Esophagus squamous epithelium (tissue), 5 donors: ENCODE measurements at places on chromosomes 5 and 9. TPM values are rescaled to one million over a fixed set of nuclear protein-coding genes. Genes with fewer than 3 reads are reported as not detected.

GRCh38 chr9:88583901-88584596, 49.1 kb downstream of the NXNL2 start:
- no peak for DNase-seq

ALDOB gene
- total RNA-seq: not detected

CARD6 gene
- total RNA-seq: 18.5 TPM

CAMK4 gene
- total RNA-seq: 3.2 TPM

GRCh38 chr5:157271740-157272271, 5.9 kb downstream of the CYFIP2 start:
- DNase-seq: peak; percentile 69

GRCh38 chr9:128203024-128203706, at the start of gene DNM1:
TSS of gene DNM1 (plus strand) at chr9:128203379. CDS start at chr9:128203471, 92 bp downstream.
- DNase-seq: no peak

DNA sequence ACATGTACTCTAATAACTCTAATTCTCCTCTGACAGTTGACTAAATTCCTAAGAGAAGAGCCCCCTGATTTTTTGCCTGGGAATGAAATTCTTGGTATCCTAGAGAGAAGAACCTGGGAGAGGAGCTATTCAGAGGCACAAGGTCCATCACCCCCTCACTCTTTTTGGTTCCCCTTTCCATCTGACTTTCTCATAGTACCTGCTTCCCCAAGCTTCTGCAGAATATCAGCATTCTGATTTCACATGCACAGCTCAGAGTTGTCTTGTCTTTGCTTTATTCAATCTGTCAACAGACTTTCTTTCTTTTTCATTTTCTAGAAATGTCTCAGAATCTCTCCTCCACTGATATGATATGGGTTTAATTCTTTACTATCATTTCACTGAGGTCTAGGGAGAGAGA, 141.5 kb upstream of the FBXL17 start:
- DNase-seq: no peak

GRCh38 chr5:179803651-179804554, 2.8 kb downstream of the MGAT4B start:
- DNase-seq: no peak

DNA sequence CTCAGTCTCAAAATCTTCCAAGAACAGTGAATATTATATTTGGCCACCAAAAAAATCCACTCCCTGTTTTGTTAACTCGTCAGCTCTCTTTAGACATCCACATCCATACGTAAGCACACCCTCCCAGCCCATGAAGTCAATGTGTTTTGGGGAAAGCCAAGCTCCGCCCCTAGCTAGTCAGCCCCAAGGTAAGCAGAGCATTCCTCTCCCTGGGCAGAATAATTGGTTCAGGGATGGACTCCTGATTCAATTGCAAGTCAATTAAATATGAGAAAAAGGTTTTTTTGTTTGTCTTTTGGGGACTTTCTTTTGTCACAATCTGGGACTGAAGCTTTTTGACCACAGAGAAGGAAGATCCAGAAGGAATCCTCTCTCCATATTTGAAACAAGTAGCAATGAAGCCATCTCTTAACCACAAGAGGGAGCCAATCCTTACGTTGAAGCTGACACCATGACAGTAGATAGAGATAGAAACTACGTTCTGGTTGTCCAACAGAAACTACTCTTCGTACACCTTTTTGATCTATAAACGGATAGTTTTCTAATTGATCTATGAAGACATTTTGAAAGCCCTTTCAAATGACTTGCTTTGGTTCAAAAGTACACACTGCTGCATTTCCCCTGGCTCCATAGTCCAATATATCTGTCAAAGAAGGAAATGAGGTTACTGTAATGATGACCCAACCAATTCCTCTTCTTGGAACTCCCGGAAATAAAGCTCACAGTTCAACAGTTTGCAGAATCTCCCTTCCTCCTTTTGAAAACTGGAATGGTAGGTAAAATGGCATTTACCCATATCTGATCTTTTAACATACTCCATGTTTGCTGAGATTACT, 166.4 kb downstream of the TLE1 start:
- no peak for DNase-seq

- no peak for DNase-seq
Measured at GRCh38 chr9:84846906-84847305, 177.4 kb downstream of the NTRK2 start.

GRCh38 chr9:68515326-68516017, 25.2 kb downstream of the TMEM252 start:
- DNase-seq: no peak

PCDHGA12 gene
- 2.4 TPM for total RNA-seq

ADRA1B gene
- 1.3 TPM for total RNA-seq

- no peak for DNase-seq
Measured at GRCh38 chr5:174239718-174240117, 194.2 kb downstream of the NSG2 start.

DNA sequence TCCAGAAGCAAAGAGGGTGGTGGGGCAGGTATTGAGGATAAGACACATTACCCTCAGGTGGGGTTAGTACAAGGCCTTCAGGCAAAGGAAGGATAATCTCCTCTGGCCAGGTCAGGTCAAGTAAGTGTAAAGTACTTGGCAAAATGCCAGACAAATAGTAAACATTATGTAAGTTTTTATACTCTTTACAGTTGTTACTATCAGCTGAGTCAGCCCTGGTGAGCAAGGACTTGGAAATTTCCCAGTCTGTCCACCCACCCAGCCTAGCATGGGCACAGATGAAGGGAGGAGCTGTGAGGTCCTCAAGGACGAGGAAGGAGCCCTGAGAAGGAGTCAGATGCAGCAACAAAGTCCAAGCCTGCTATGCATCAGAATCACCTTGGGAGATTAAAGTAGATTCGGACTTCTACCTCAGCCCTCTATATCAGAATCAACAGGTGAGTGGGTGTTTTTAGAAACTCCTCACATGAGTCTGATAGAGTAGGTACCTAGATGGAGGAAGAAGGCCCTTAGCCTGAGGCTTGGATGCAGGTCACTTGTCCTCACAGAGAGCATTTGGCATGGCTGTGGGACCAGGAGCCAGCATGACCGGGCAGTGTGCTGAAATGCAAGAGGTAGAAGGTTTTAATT, 50.2 kb upstream of the BARX1 start:
- no peak for DNase-seq

- DNase-seq: peak; percentile 20
Measured at GRCh38 chr5:56415356-56415765, 182.2 kb upstream of the ANKRD55 start.

GRCh38 chr5:74293182-74293581, 347.3 kb downstream of the ENC1 start:
- DNase-seq: no peak

- DNase-seq: no peak
Measured at GRCh38 chr5:165457859-165458481, 1952.6 kb downstream of the MAT2B start.

DNA sequence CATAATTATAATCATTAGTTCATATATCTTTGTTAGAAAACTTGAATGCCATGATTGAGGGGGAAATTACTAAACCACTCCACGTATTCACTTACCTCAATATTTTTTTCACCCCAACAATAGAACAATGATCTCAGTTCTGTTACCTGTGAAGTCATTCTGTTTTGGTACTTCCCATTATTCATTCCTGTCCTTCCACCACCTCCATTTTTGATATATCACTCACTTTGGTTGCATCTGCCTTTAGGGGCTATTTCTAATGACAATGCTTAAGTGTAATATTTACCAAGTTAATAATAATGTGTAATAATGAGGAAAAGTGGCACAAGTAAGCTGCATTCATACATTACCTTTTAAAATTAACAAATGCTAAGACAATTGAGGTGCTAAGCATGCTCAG, 218.4 kb downstream of the SPATA31D1 start:
- no peak for DNase-seq

DNA sequence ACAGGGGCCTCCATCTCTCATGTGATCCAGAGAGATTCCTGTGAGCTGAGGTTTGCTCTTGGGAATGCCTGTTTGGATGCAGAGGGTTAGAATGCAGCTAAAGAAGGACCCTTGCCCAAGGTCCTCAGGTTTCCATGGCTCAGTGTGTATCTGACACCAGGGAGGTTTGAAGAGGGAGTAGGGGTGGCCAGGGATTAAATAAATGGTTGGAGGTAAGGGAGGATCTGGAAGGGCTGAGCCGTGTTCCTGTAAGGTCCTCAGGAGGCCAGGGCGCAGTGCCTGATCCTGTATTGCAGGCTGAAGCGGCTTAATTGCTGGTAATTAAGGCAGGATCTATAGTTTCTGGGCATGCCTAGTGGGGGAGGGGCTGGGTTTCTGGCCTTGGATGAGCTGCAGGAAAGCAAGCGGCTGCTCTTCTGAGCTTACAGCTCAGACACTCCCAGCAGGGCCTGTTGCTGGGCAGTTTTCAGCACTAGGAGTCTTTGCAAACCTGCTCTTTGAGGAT, 41.5 kb upstream of the MAP1B start:
- DNase-seq: no peak

GRCh38 chr5:95718203-95718602, 12.9 kb upstream of the RHOBTB3 start:
- no peak for DNase-seq

GRCh38 chr5:163727028-163727427, 221.6 kb downstream of the MAT2B start:
- DNase-seq: no peak

FBXL7 gene
- total RNA-seq: 0.68 TPM

BARHL1 gene
- not detected for total RNA-seq

GNAQ gene
- 21.6 TPM for total RNA-seq

CD72 gene
- not detected for total RNA-seq

DNA sequence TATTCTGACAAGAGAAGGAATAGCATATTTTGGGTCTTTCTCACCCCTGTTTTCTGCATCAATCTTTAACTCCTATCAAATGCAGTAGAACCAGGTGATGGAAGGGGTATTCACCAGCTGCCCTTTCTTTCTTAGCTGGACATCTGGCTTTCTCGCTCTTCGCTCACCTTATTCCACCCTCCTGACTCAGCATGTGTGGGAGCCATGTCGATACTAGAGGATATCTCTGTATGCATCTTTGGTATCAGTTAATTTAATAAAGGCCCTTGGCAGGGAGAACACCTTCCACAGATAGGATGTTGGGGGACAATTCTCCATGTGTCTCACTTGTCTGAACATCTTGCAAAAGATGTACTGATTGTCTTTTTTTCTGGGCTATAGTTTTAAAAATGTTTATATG, 71.5 kb downstream of the ZNF474 start:
- no peak for DNase-seq

RETREG1 gene
- total RNA-seq: 5.3 TPM

DNA sequence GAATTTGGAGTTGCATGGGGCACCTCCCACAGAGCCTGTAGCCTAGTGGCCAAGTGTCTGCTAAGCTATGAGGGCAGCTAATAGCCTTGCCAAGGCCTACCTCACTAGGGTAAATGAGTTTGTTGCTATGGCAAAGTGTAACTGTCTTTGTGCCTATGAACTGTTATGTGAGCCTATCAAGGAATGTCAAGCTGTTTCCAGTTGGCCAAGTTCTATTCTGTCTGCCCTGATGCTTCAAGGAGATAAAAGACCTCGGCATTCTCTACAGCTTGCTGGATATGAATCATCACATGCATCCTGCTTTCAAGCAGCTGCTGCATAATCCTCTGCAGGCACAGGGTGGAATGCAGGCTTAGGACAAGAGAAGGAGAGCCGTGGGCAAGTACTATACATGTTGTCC, 69.8 kb upstream of the CCDC112 start:
- DNase-seq: no peak

DNA sequence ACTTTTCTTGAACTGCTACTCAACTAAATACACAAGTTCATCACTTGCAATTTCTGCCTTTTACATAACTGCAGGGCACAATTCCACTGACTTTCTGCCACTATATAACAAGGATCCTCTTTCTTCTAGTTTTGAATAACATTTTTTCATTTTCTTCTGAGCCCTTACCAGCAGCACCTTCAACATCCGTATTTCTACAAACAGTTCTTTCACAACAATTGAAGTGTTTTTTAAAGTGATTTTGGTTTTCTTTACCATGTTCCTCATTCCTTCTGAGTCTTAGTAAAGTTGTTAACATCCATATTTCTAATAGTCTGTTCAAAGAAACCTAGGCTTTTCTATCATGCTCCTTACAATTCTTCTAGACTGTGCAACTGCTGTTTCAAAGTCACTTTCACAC, 127.2 kb upstream of the PITX1 start:
- DNase-seq: no peak

TMEM215 gene
- total RNA-seq: not detected

DNA sequence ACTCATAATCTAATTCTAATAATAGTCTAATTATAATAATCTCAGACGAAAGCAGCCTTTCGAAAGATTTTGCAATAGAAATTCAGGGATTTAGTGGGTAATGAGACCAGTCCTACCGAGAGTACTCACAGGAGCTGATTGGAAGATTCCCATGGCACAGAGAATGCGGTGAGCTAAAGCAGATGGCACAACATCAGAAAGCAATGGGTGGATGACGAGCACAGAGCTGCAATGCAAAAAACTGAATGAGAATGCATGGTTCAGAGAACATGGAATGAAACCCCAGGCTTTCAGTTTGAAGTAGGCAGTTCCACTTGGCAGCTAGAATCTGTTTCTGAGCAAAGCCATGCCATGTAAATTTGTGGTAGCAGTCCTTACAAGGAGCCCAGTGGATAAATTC, 78.2 kb upstream of the SPINK5 start:
- no peak for DNase-seq

DNA sequence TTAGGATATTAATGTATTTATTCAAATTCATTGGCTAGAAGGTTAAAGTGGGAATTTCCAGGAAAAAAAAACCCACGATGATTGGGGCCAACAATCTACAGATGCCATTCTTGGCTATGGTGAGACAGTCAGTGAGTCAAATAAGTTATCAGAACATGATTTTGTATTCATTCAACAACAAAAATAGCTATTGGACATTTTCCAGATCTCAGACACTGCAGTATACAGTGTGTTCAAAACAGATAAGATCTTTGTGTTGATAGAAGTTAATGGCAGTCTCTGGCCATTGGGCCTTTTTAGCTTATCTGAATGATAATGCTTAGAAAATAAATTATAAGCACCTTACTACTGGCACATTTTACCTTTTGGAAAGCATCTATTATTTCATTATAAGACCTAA, 547.7 kb downstream of the MAT2B start:
- no peak for DNase-seq

SPATA31C1 gene
- not detected for total RNA-seq

FGF18 gene
- 0.19 TPM for total RNA-seq

RNF20 gene
- total RNA-seq: 17.3 TPM

- no peak for DNase-seq
Measured at GRCh38 chr5:174618589-174618988, 105.8 kb upstream of the MSX2 start.
